ENCODE measurements at places on chromosomes 13 and 19.
A peak's percentile ranks its signal among the peaks of the same experiment; 100 is the strongest.

DNA sequence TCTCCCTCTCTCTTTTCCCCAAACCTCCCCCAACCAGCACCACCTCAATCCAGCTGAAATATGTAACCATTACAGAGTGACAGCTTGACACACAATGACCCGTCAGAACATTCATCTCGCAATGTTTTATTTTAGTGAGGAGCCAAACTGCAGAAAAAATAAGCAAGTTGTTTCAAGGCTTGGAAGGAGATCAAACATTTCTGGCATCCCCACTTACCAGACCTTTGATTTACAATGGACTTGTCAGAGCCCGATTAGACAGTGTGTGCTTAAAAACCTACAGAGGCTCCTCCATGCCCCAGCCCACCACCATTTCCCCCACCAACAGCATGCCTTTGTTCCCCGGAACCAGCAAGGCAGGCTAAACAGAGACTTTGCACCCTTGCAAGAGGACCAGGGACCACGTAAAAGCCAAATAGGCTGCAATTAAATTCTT, 382.8 kb upstream of the ZNF507 start:
- no peak for DNase-seq

DNA sequence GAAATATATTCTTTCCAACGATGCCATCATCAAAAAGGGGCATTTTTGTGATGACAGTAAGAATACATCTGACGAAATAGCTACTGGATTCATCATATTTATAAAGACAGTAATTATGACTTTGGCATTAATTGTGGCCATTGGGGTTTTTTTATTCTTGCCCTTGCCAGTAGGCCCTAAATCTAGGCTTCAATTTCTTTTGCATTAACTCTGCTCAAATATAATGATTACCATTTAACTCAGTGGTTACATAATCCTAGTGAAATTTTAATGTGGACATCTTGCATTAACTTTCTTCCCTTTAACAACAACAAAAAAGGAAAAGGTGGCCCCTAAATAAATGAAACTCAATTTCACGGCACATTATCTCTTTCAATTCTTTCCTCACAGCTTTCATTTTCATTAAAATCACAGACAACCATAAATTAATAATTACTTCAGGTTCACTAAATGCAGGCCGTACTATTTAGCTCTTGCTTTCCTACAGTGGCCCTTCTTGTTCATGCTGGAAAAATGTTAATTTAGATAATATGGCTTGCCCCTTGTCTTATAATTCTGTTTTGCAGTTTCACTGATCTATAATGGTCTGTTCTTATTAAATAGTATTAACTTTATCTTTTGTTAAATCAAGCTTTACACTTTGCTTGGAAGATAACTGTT, 615.6 kb downstream of the DACH1 start:
- DNase-seq: no peak

GRCh38 chr19:7815325-7815724, 14.7 kb upstream of the EVI5L start:
- DNase-seq: no peak

GRCh38 chr13:111269508-111269907, 50.9 kb upstream of the TEX29 start:
- no peak for DNase-seq

DNA sequence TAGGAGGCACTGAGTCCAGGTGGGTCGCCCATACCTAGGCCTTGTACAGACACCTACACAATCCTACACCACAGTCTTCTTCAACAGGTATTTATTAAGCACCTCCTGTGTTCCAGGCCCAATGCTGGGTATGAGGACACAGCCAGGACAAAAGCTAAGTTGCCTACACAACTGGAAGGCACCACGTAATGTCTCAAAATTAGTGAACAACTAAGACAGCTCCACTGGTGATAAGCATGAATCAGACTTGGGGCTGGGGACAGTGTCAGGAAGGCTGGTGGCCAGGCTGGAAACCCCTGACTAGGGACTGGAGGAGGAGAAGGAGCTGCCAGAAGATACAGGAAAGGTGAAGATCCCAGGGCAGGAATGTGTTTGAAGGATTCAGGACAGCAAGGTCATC, 2.4 kb downstream of the SMIM24 start:
- DNase-seq: no peak

- DNase-seq: no peak
Measured at GRCh38 chr13:36880961-36881360, 39.1 kb downstream of the SMAD9 start.

DNA sequence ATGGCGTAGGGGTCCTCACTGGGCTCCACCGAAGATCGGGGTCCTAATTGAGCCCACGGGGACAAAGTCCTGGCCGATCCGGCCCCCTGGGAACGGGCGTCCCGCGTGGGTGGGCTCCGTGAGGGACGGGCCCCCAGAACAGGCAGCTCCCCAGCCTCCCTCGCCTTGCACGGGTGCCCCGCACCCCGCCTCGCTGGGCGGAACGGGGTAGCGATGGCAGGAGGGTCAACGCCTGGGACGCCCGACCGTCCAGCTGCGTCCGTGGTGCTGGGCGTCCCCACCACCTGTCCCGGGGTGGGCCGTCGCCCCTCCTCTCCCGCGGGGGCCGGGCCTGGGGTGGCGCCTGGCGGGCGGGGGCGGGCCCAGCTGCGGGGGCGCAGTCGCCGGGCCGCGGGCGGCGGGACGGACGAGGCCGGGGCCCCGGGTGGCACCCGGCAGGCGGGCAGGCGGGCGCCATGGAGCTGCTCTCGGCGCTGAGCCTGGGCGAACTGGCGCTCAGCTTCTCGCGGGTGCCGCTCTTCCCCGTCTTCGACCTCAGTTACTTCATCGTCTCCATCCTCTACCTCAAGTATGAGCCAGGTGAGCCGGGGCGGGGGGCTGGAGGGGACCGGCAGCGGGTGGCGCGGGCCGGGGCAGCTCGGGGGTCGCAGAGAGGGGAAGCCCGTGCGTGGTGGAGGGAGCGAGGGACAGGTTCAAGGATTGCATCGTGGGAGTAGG, at the start of gene TMEM38A:
Gene TMEM38A (plus strand): TSS at position 377 of the 717 bp plus-strand sequence. CDS start 79 bp downstream, at position 456.
- DNase-seq: peak; percentile 17

DNA sequence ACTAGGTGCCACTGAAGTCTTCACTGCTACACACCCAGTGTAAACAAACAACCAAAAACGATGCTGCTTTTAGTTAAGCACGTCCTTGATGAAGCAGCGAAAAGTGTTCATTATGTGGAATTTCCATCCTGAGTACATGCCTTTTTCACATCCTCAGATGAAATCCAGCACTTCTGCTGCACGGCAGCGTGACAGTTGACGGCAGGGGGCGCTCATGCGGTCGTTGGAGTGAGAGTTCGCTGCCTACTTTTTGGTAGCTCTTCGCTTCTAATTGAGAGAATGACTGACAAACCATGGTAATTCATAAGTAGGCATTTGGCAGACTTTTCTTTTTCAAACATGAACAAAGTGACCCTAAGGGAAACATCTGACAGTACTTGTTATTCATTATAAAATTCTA, 1124.9 kb downstream of the EFNB2 start:
- DNase-seq: no peak

GRCh38 chr13:49586717-49587116, 1.4 kb upstream of the RCBTB1 start:
- no peak for DNase-seq

DNA sequence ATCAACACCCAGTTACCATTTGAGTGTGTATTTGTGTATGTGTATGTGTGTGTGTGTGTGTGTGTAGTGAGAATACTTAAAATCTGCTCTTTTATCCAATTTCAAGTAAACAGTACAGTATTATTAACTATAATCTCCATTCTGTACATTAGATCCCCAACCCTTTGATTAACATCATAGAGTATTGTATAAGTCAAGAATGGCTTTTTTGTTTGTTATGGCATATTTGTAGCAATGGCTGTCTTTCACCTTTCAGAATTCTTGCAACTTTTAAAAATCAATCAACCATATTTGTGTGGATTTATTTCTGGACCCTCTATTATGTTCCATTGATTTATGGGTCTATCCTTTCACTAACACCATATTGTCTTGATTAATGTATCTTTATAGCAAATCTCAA, 779.3 kb upstream of the MIR17HG start:
- DNase-seq: no peak

DNA sequence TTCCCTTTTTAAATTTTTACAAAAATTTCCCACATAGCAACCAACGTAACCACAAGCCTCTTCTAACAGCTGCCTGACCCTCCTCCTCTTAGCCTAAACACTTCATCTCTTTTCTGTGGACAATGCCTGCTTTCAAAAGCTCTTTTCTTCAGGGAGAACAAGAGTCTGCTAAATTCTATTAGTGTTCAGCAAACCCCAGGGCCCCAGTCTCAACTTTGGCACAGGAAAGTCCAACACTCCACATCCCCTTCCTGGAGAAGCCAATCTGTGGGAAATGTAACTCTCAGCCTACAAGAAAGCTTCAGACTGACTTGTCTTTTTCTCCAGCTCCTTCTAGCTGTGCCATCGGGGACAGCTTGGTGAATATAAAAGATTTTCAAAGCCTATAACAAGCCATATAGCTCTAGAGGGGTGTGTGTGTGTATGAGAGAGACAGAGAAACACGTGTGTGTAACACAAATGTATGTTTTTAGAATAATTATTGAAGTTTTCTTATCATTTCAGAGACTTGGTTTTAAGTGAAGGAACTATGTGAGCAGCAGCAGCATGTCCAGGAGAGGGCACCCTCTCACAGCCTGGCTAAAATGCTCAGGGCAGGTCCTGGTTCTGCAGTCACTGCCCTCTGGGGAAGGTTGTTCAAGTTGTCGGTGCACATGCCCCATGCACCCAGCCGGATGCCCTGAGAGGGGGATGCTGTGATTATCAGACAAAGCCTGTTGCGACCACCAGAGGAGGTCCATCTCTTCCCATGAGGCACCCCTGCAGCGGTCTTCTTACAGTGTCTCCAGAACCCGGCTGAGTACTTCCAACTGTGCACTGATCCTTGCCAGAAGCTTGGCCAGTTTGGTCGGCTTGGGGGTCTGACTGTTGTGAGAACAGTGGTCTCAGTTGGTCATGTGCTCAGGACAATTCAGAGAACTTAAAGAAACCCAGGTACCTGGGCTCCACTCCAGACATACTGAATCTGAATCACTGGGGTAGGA, 34.4 kb downstream of the CCDC70 start:
- peak; percentile 26 for DNase-seq

- no peak for DNase-seq
Measured at GRCh38 chr13:93945621-93946020, 533.9 kb downstream of the DCT start.

DNA sequence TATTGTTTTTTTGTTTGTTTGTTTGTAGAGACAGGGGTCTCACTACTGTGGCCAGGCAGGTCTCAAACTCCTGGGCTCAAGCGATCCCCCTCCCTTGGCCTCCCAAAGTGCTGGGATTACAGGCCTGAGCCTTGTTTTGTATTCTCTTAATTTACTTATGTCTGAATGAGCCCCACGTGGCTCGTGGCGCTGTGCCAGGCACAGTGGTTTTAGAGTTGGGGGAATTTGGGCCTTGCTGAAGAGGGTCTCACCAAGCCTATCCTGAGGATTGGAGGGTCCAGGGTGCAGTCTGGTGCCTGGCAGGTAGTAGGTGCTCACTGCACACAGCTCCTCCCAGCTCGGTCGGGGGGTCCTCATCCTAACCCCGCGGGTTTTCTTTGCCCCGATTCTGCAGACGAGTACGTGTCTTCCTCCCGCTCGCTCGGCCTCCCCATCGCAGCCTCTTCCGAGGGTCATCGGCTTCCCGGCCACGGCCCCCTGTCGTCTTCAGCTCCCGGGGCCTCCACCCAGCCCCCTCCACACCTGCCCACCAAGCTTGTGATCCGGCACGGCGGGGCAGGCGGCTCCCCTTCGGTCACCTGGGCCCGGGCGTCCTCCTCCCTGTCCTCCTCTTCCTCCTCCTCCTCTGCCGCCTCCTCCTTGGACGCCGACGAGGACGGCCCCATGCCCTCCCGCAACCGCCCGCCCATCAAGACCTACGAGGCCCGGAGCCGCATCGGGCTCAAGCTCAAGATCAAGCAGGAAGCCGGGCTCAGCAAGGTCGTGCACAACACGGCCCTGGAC, 12.1 kb upstream of the EHD2 start:
- DNase-seq: no peak

- peak; percentile 96 for DNase-seq
Measured at GRCh38 chr19:2702170-2703076, at the start of gene GNG7. TSS of gene GNG7 (minus strand) at chr19:2702694. CDS start at chr19:2520688, 182,006 bp downstream.

GRCh38 chr13:107576430-107576829, 638.9 kb downstream of the LIG4 start:
- DNase-seq: no peak

DNA sequence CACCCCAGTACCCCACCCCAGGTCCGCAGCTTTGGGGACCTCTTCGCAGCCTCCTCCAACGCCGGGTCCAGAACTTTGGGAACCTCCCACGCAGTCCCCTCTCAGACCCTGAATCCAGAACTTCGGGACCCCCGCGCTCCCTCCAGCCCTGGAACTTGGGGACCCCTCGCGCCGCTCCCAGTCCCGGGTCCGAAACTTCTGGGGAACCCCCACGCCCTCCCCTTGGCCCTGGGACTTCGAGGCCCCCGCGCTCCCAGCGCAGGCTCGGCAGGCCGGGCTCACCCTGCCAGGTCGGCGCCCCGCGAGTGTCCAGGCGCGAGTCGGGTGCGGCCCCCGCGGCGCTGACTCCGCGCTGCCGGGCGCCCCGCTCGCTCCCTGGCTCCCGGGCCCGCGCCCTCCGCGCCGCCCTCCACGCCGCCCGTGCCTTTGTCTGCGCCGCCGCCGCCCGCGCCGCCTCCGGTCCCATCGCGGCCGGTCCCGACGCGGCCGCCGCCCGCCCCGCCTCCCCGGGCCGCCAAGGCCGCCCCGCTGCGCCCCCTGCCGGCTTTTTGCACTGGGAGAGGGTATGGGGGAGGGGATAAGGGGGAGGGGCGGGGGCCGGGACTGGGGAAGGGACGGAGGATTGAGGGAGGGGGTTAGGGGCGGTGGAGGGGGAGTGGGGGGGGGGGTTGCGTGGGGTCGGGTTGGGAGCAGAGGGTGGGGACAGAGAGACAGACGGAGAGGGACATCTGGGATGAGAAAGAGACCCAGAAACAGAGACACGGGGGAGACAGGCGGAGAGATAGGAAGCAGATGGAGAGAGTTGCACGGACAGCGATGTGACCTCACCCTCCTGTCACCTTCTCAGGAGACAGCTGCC, at the start of gene HOMER3:
Gene HOMER3 (minus strand): TSS at position 449 of the 859 bp plus-strand sequence. CDS start 2,235 bp downstream, outside the sequence.
- peak; percentile 69 for DNase-seq

GRCh38 chr13:79483086-79483706, 2.2 kb downstream of the NDFIP2 start:
- DNase-seq: no peak

DNA sequence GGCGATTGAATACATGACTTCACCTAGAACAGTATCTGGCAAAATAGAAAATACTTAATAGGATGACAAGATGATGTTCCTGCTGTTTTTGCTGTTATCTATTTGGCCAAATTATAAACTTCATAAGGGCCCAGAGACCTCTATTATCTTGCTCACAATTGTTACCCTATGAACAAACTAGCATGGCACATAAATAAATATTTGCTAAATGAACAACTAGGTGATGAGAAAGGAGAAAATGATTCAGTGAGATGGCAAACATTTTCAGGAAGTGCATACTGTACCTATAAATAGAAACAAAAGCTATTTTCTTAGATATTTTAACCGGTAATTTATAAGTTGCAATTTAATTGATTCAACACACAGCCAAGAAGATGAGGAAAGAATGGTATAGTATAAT, 78.4 kb downstream of the FAM216B start:
- DNase-seq: no peak

DNA sequence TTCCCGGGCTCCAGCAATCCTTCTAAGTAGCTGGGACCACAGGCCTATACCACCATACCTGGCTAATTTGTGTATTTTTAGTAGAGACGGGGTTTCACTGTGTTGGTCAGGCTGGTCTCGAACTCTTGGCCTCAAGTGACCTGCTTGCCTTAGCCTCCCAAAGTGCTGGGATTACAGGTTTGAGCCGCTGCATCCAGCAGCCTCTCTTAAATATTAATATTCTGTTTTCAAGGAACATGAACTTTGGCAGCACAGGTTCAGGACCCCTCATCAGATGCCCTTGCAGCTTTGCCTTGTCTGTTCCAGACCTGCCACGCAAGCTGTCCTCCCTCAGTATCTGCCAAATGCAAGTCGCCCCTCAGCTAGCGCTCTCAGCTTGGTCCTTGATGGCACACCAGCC, 166.8 kb downstream of the KCTD15 start:
- no peak for DNase-seq
